Glutamatergic neuron (in vitro differentiated cells): ENCODE measurements at places on chromosomes 2 and 18. TPM values are rescaled to one million over a fixed set of nuclear protein-coding genes. Genes with fewer than 3 reads are reported as not detected.

GRB14 gene
- 0.83 TPM for total RNA-seq

MALL gene
- total RNA-seq = 0.49 TPM

B4GALT6 gene
- total RNA-seq = 16.5 TPM

DNA sequence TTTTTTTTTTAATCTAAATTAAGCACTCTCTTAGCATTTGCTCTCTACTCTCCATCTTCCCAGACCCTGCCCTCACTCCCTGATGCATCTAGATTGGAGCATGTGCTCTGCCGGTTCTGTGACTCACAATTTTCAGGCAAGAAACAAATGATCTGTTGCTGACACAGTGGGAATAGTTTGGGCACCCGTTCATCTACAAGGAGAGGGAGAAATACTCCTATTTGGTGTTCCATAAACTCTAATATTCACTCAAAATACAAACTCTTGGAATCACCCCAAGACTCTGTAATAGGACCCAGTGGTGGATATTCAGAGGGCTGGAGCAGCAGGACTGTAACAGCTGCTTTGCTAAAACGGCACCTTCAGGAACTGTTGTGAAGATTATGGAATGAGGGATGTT lies 37.1 kb upstream of the LINC00305 start:
- no peak for DNase-seq

GRCh38 chr2:37506407-37507050 lies 162.1 kb downstream of the QPCT start:
- no peak for DNase-seq

- DNase-seq = no peak
These were observed 17.1 kb upstream of the GPR45 start for GRCh38 chr2:105224444-105224843.

- peak; percentile 61 for DNase-seq
These were observed 229.1 kb upstream of the SLC14A2 start for GRCh38 chr18:45386041-45386655.

GRCh38 chr18:63160172-63160995 lies 159.2 kb downstream of the BCL2 start:
- DNase-seq = no peak

GRCh38 chr2:158740127-158740526 lies 55.0 kb upstream of the DAPL1 start:
- no peak for DNase-seq

GRCh38 chr2:97781981-97782380 lies 68.6 kb downstream of the ZAP70 start:
- DNase-seq = no peak

DNA sequence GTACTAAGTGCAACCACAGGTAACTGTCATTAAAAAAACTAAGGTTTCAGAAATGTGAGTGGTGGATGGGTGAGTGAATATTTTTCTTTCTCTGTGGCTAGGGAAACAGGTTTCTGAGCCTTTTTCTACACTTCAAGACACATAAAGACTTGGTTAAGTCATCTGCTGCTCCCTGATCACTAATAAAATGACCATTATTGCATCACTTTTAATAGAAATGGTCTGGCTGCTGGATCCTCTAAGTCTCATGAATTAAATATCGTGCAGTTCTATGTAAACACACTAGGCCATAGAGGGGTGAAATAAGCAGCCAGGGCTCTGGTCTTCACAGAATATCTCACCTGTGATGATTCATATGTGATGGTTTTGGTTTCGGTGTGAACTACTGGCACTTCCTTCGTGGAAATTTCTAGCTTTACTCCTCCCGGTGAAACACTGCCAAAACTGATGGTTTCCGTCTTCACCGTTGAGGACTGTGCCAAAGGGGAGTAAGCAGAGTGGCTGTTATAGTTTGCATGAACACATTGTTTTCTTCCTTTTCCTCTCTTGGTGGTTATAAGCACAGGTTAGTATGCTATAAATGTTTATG lies 100.4 kb upstream of the ZBTB14 start:
- DNase-seq = no peak
